ENCODE measurements at places on chromosomes 2 and 18. TPM values are rescaled to one million over a fixed set of nuclear protein-coding genes. Genes with fewer than 3 reads are reported as not detected.

DNA sequence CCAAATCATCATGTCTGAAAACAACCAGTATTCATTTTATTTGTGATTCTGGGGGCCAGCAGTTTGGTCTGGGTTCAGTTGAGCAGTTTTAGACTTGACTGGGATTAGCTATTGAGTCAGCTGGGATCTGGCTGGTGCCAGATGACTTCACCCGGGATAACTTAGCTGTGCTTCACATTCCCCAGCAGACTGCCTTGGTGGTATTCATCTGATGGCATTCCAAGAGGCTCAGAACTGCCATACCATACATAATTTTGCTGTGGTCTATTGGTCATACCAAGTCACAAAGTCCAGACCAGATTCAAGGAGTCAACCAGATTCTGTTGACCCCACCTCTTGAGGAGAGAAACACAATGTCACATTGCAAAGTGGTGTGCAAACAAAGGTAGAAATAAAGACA is 7.8 kb upstream of the FSHR start:
- no peak overlapping the region for H3K27ac ChIP-seq
- no peak overlapping the region for H3K4me3 ChIP-seq
- no peaks in the 10 kb centered on the region for H3K36me3 ChIP-seq
- no peaks in the 10 kb centered on the region for H3K27me3 ChIP-seq

- H3K4me1 ChIP-seq = peaks cover 5% of the 10 kb centered on the region
- H3K27ac ChIP-seq = no peak overlapping the region
- DNase-seq = no peak
- H3K4me3 ChIP-seq = no peak overlapping the region
- H3K36me3 ChIP-seq = no peaks in the 10 kb centered on the region
- H3K27me3 ChIP-seq = no peaks in the 10 kb centered on the region
Measured at GRCh38 chr2:64186699-64187605, 42.7 kb upstream of the PELI1 start.

DNA sequence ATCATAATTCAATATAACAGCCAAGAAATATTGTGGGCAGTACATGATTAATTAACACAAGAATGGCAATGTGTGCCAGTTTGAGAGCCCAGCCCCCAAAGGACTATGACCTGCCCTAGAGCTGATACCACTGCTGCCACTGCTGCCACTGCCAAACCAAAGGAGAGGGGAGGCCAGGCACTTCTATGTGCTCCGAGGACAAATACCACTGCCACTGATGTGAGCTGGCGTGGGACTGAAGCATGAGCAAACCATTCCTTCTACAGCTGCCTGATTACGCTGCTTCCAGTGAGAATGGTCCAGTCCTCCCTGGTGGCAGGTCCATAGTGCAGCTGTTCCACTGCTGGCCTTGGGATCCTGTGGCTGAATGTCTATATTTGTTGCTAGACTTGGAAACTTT is 392.2 kb downstream of the CCDC85A start:
- H3K27ac ChIP-seq = no peak overlapping the region
- no peak overlapping the region for H3K4me3 ChIP-seq
- H3K27me3 ChIP-seq = no peaks in the 10 kb centered on the region
- no peaks in the 10 kb centered on the region for H3K4me1 ChIP-seq
- DNase-seq = no peak
- H3K36me3 ChIP-seq = no peaks in the 10 kb centered on the region

The FBXO36 gene
- polyA plus RNA-seq = 2.6 TPM

DNA sequence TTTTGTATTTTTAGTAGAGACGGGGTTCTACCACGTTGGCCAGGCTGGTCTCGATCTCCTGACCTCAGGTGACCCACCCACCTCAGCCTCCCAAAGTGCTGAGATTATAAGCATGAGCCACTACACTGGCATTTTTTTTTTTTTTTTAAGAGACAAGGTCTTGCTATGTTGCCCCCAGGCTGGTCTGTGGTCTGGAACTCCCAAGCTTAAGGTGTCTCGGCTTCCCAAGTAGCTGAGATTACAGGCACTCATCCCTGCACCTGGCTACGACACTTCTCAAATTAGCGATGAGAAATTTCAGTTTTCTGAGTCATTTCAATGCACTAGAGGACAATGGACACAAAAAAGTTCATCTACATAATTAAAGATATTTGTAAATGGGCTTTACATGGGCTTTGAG is 36.6 kb upstream of the TCF7L1 start:
- H3K4me1 ChIP-seq = no peaks in the 10 kb centered on the region
- H3K4me3 ChIP-seq = no peak overlapping the region
- no peaks in the 10 kb centered on the region for H3K27me3 ChIP-seq
- H3K27ac ChIP-seq = no peak overlapping the region
- DNase-seq = no peak

DNA sequence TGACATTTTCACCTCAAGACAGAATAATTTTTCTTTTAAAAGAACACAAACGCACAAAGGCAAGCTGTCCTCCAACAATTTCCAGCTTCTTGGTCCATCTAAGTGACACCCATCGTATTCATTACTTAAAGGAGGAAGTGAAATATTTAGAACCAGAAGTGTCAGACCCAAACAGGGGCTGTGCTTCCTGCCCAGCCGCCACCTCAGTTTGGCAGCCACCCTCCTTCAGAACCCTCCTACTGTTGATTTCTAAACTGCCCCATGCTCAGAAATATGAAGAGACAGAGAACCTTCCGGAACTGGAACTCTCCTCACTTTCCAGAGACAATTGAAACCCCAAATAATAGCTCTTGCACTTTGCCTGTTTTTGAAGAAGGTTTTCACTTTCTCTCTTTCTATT is 734.8 kb upstream of the SALL3 start:
- no peak for DNase-seq
- no peak overlapping the region for H3K27ac ChIP-seq
- H3K4me3 ChIP-seq = no peak overlapping the region
- H3K36me3 ChIP-seq = no peaks in the 10 kb centered on the region
- no peaks in the 10 kb centered on the region for H3K4me1 ChIP-seq
- H3K27me3 ChIP-seq = no peaks in the 10 kb centered on the region

- H3K36me3 ChIP-seq = no peaks in the 10 kb centered on the region
- no peaks in the 10 kb centered on the region for H3K4me1 ChIP-seq
- H3K27ac ChIP-seq = no peak overlapping the region
- DNase-seq = no peak
Measured at GRCh38 chr2:144986691-144987090, 466.8 kb upstream of the ZEB2 start.

The RTP5 gene
- 0.07 TPM for polyA plus RNA-seq

GRCh38 chr2:23073056-23073455 is 311.9 kb upstream of the KLHL29 start:
- peak overlapping the region; percentile 83 for H3K27ac ChIP-seq
- no peaks in the 10 kb centered on the region for H3K36me3 ChIP-seq
- H3K4me3 ChIP-seq = no peak overlapping the region

The CD8B2 gene
- 0.42 TPM for polyA plus RNA-seq

DNA sequence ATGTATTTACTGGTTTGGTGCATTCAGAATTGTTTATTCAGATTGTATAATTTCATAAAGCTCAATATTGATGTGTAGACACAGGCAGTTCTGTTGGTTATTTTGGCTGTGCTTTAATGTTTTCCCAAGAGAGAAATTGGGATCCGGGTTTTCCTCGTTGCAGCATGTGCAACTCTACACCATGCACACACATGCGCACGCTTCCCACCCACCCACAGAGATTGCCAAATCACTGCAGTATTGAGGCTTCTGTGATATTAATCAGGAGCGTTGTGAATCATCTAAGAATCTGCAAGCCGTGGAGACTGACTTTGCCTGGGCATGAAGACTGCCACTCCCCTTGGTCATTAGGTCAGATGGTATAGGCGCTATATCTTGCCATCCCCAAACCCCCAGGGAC is 571.5 kb downstream of the SLC4A3 start:
- no peak overlapping the region for H3K27ac ChIP-seq
- no peaks in the 10 kb centered on the region for H3K4me1 ChIP-seq

The CYP1B1 gene
- polyA plus RNA-seq = 3.0 TPM

The MC4R gene
- 0.27 TPM for polyA plus RNA-seq

The DPYSL5 gene
- 7.1 TPM for polyA plus RNA-seq

DNA sequence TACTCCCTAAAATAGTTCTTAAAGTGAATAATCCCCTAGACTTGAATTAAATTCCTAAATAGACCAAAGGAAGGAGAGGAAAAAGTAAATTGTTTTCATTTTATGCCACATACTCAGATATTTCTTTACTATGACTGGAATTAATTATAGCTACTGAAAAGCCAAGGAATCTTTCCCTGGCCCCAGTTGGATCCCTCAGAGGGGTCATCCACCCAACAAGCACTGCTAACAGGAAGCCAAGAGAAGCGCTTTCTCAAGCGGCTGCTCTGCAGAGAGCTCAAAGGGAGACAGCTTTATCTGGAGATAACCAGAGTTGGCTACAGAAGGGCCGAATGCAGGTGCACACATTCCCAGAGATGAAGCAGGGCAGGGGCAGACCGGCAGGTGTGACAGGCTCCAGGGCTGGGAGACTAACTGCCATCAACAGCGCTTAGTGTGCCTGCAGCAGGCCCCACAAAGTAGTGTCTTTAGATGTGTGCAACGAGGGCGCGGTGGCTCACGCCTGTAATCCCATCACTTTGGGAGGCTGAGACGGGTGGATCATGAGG is 51.1 kb downstream of the POLR1A start:
- H3K4me1 ChIP-seq = no peaks in the 10 kb centered on the region
- no peak overlapping the region for H3K27ac ChIP-seq
- no peak for DNase-seq
- H3K36me3 ChIP-seq = peaks cover 48% of the 10 kb centered on the region
- H3K4me3 ChIP-seq = no peak overlapping the region

DNA sequence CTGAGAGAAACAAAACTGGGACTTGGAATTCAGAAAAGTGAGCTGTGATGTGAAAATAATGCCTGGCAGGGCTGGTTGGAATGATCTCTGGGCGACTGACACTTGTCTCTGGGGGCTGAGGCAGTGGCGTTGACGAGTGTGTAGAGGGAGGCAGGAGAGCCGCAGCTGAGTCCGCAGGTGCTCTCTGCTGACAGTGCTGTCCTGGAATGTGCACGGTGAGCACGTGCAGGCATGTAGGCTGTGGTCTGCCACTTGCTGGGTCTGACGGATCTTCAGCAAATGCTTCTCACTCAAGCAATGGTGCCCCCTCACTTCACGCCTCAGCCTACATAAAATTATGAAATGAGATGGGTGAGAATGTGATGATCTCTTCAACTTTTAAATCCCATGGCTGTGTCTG is 38.5 kb upstream of the ATP9B start:
- no peaks in the 10 kb centered on the region for H3K27me3 ChIP-seq
- H3K36me3 ChIP-seq = no peaks in the 10 kb centered on the region
- H3K27ac ChIP-seq = no peak overlapping the region
- H3K4me1 ChIP-seq = no peaks in the 10 kb centered on the region
- no peak for DNase-seq

DNA sequence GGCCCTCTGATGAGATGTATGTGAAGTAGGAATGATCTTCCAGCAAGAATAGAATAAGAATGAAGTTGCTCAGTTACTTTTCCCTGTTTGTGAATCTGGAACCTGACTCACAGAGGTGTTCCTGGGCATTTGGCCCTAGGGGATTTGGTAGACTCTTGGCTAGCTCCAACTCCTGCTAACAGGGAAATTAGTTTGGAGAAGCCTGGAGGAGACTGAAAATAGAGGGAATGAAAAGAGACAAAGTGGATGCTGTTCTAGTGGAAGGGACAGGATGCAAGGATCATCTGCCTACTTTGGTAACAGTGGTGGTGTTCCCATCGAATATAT is 19.6 kb downstream of the TMEM17 start:
- H3K36me3 ChIP-seq = no peaks in the 10 kb centered on the region
- H3K4me3 ChIP-seq = no peak overlapping the region
- no peaks in the 10 kb centered on the region for H3K27me3 ChIP-seq

The PAIP2B gene
- polyA plus RNA-seq = 4.1 TPM

GRCh38 chr2:164023896-164024295 is 288.1 kb upstream of the FIGN start:
- H3K27ac ChIP-seq = no peak overlapping the region
- no peaks in the 10 kb centered on the region for H3K4me1 ChIP-seq
- no peak overlapping the region for H3K4me3 ChIP-seq

All from large intestine (tissue), 12 donors.